ENCODE measurements at places on chromosomes 6 and 20.
A peak's percentile ranks its signal among the peaks of the same experiment; 100 is the strongest.

DNA sequence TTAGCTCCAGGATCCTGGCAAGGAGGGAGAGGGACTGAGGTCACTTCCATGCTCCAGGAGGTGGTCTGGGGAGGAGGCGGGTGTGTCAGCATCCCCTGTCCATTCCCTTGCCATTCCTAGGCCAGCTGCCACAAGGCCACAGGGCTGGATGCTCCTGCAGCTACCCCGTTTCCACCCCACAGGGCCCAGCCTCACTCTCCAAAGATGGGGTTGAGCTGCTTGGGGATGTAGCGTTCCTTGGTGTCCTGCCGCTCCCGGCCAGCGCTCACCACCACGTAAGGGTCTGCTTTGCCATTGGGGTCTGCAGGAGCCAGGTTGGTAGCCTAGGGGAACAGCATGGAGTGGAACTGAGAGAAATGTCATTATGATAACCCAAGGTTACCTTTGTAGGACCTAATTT is 23.0 kb downstream of the ERGIC3 start:
- no peak for DNase-seq

GRCh38 chr6:20789162-20789561 is 254.9 kb downstream of the CDKAL1 start:
- no peak for DNase-seq

- no peak for DNase-seq
These were observed 913.0 kb downstream of the C6orf118 start for GRCh38 chr6:164396071-164397047.

DNA sequence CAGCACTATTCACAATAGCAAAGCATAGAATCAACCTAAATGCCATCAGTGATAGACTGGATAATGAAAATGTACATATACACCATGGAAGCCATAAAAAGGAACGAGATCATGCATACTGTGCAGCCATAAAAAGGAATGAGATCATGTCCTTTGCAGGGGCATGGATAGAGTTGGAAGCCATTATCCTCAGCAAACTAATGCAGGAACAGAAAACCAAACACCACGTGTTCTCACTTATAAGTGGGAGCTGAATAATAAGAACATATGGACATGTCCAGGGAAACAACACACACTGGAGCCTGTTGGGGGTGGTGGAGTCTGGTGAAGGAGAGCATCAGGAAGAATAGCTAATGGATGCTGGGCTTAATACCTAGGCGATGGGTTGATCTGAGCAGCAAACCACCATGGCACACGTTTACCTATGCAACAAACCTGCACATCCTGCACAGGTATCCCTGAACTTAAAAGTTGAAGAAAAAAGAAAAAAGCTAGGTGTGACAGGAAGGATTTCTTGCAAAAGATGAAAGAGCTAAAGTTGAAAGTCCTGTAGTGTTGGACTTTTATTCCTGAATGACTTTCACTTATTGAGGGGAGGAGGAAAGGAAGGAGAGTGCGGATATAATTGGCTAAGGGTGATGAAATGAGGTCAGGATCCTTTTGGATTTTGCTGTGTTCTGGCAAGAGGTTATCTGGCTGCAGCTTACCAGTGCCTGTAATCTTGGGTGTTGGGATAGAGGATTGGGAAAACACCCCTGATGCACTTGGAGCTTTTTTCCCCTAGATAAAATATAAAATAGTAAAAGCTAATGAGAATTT is 8.5 kb downstream of the TRMT11 start:
- DNase-seq: no peak

- DNase-seq: no peak
These were observed 112.8 kb downstream of the ZMYND8 start for GRCh38 chr20:47243532-47244305.

DNA sequence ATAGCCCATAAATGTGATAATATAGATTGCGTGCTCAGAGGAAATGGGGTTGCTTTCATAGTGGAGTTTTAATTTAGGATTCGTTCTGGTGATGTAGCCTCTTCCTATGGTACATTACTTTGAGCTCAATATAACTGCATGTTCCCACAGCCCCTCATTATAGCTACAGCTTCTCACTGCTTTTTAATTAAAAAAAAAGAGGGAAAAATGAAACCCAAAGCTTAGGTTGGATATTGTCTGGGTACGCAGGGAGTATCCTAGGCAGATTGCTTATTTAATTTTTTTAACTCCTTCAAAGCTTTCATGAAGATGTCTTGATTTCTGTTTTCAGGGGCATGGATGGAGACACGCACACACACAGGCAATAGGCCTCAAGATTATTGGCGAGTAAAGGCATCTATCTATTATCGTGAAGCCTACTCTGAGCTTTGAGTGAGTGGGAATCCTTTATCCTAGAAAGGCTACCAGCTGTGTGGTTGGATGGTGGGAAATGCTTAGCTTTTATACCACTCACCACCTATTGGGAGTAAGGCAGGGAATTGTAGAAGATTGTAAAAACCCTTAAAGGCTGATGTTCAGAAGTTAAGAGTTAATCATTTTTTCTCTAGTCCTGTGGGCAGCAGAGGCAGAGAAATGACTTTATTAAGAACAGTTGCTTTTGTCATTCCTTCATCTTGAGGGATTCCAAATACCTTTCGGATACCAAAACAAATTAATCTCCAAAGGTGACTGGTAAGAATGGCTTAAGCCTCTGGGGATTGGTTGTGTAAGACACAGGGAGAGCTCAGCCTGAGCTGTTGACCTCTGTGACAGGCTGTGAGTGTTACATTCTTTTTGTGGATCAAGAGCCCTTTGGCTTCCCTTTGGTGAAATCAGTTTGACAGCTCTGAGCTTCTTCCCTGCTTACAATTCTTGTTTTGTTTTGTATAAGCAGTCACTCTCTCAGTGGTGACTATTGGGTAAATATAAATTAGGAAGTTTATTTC is 33.4 kb downstream of the CTNNBL1 start:
- no peak for DNase-seq

GRCh38 chr6:140644017-140644416 is 1269.6 kb upstream of the CITED2 start:
- DNase-seq: no peak

- no peak for DNase-seq
These were observed 20.1 kb downstream of the KCNK17 start for GRCh38 chr6:39294133-39294532.

DNA sequence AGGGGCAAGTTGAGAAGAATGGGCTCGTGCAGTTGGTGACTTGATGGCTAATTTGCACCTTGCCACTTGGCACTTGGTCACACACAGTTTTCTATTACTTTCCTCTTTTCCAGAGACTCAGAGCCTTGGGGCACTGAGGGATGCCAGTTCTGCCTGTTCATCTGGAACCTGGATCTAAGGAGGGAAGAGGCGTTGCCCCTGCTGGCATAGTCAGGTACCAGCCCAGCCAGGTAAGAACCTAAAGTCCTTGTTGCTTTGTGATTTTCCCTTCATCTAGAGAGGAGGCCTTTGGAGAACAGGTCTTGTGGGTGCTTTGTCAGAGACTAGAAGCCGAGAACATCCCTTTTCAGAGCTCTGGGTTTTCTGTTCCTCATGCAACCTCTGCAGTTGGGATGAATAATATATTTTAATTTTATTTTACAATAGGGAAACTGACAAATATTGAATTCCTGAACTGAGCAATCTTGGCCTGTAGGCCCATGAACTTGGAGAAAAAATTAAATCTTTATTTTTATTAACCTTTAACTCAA is 11.4 kb downstream of the SYTL3 start:
- DNase-seq: no peak

GRCh38 chr20:18662279-18663040 is 74.6 kb downstream of the DTD1 start:
- DNase-seq: no peak

DNA sequence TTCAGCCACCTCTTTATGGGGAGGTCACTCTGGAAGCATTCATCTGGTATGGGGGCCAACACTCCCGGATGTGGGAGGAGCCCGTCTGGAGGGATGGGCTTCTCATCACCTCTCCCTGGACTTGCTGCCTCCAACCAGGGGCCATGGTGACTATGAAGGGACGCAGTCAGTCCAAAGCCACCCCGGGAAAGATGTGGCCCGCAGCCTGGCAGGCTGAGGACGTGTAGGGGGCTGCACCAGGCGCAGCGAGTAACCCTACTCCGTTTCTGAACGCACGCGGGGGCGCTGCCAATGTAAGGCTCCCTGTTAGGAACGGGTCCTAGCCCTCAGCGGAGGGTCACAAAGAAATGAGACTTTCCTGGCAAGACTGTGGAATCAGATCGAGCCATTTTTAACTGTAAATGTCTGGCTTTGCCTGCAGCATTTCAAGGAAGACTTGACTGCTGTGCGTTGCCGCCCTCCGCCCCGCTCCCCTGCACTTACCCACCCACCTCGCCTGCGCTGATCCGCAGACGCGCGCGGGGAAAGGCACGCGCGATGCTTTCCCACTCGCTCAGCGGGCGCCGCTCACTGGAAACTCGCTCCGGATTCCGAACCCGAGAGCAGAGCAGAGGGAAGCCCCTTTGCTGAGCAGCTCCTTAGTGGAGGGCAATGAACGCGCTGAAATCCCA is 55.1 kb downstream of the IL20RA start:
- DNase-seq: no peak

GRCh38 chr6:120899932-120900331 is 434.3 kb downstream of the TBC1D32 start:
- no peak for DNase-seq

DNA sequence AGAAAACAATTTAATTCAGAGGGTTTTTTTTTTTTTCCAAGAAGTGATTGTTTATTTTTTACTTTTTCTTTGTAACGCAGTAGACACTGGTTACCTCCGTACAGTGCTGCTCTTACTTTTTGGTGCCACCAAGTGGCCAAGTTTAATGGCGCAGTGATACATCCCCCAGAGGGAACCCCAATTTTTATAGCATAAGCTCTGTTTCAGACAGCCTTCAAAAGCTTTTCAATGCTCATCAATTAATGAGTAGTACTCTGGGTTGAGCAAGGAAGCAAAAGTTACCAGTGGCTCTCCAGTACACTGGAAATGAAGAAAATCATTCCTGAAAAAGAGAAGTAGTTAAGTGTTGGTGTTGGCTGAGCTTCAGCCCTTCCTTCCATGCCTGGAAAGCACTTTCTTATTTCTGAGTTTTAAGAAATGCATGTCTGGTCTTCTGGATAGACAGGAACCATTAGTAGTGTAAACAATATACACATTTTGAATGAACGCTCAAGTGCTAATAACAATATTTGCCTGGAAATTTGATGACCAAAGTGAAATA is 129.1 kb upstream of the SMLR1 start:
- DNase-seq: peak; percentile 47

- DNase-seq: no peak
These were observed 6.1 kb downstream of the SOBP start for GRCh38 chr6:107495971-107496370.

- no peak for DNase-seq
These were observed 336.2 kb downstream of the FOXA2 start for GRCh38 chr20:22248051-22248667.

- DNase-seq: peak; percentile 47
These were observed 50.2 kb upstream of the HINT3 start for GRCh38 chr6:125906158-125906998.

GRCh38 chr6:125781314-125781868 is 9.4 kb upstream of the NCOA7 start:
- no peak for DNase-seq

DNA sequence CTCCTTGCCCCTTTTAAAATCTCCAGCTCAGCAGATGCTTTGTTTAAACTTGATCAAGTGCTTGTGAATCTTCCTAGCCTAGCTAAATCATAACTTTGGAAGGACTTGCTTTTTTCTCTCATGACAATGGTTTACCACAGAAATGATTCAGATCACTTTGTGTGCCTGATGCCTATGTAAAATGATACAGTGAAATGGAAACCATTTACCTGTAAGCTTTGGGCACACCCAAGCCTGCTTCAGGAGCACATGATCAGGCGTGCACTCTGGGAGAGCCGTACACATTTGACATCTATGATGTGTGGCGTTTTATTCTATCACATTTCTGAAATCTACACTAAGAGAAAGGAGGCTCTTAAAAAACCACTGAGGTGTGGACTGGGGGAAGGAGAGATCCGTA is 41.1 kb downstream of the PTPN1 start:
- DNase-seq: no peak

DNA sequence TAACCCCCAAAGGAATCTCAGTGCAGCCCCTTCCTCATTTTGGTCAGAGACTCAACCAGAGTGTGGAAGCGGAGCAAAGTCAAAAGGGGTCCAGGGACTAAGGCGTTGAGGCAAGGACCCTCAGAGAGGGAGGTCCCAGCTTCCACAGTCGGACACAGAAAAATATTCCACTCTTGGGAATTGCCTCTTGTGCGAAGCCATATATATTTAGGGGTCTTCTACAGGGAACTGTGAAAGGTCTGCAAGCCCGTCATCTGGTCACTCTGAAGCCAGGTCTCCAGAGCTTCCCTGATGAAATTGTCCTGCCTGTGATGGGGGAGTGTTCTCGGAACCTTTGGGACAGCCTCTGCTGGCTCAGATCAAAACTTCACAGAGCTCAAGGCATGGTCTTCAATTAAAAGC is 160.8 kb downstream of the TBXT start:
- DNase-seq: no peak

- DNase-seq: no peak
These were observed 14.2 kb upstream of the TGM3 start for GRCh38 chr20:2281563-2281962.

- DNase-seq: no peak
These were observed 2.4 kb downstream of the MCCD1 start for GRCh38 chr6:31531162-31531561.

DNA sequence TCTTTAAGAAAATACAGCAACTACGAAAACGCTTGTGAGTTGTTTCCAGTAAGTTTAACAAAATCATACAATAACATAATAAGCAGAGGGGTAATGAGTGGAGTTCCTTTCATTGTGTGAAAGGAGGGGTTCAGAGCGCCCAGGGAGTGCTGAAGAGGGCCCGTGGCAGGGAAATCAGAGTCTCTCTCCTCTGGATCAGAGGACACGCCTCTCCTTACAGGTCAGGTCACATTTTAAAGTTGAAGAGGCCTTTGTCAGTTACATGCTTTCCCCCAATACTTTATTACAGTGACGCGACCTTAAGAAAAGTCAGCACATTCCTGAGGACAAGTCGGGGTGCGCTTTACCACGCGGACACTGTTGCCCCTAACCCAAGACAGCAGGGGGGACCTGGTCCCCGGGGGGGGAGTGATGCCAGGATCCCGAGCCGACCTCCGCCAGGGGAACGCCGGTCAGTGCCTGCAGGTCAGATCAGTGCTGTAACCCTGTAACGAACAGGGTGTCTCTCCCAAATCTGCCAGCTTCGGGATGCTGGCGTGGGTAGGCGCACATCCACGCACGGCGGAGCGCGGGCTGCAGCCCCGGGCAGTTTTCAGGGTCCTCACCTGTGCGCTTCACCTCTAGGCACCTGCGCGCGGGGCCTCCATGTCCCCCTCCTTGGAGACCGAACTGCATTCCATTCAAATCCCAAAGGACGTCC is 848 bp downstream of the DACT2 start:
- DNase-seq: no peak

Measured in activated CD4-positive, alpha-beta T cell treated with anti-CD3 and anti-CD28 coated beads, Interleukin-2, amount 50 U/mL, for 4 hours (primary cell).